Stimulated activated CD4-positive, alpha-beta T cell treated with anti-CD3 and anti-CD28 coated beads, Interleukin-15, amount 100 ng/mL, for 1 hour (primary cell): ENCODE measurements at places on chromosomes 13 and 19.

GRCh38 chr19:42197375-42197817 lies 20.1 kb downstream of the DEDD2 start:
- DNase-seq, result no peak

DNA sequence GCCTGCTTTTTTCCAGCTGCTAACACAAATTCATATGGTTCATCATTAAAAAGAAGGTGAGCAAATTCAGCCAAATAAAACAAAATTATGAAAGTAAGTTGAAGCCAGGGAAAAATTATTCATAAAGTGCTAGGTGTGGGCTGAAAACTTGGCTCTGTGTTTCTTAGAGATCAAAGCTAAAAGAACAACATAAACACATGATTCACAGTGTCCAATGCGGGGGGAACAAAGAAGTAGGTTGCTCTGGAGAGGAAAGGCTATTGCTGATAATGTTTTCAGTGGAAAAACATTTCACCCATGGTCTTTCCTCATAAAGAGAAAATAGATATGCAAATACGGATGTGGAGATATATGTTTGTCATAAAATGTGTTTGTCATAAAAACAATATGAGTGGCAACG lies 1691.5 kb upstream of the SLC10A2 start:
- DNase-seq, result no peak

- DNase-seq, result no peak
These were observed 752 bp downstream of the RPL18A start for GRCh38 chr19:17860331-17860992.

GRCh38 chr13:112893207-112893569 lies 75.8 kb upstream of the MCF2L start:
- DNase-seq, result no peak

- no peak for DNase-seq
These were observed 549.2 kb upstream of the KLF12 start for GRCh38 chr13:74683411-74683810.

GRCh38 chr13:25800523-25800922 lies 251.3 kb downstream of the SHISA2 start:
- no peak for DNase-seq

DNA sequence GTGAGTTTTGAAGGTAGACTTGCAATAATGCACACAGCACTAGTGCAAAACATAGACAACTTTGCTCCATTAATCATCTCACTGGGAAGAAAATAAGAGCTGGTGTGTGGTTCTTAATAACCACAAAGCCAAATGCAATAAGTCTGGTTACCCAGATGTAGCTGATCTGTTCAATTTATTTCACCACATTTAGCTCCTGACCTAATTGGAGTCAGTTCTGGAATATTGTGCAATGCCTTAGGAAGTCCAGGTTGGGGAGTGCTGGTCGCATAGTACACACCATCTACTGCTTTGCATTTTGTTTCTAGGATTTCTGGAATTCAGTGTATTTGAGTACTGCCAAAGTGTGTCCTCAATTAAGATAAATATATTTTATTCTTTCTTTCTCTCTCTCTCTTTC lies 483.3 kb upstream of the SPRY2 start:
- no peak for DNase-seq

DNA sequence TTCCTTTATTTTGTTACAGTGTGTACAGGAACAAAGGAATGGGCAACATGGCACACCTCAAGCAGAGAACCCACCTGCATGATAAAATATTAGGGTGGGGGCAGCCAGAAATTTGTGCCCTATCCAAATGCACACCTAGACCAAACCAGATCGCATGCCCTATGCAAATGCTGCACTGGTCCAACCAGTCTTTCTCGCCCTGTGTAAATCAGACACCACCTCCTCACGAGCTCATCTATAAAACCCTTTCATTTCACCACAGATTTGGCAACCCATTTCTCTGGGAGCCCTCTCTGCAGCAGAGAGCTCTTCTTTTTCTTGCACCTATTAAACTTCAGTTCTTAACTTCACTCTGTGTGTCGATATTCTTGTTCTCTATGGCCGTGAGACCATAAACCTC lies 1559.2 kb downstream of the SLITRK1 start:
- no peak for DNase-seq

DNA sequence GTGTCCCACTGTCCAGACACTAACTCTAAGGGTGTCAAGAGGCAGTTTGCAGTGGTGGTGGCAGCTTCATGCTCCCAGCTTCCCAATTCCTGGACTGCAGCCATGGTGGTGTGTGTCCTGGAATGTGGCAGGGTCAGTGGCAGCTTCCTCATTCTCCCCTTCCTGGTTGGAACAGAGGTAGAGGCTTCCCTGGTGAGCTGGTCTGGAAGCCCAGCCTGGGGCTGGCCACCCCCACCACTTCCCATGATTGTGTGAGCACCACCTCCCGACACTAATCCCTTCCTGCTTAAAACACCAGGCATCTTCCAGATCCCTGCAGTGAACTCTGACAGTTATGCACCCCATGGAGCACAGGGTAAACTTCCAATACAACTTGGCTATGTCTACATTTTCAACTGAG lies 134.9 kb downstream of the RAP2A start:
- DNase-seq, result no peak

DNA sequence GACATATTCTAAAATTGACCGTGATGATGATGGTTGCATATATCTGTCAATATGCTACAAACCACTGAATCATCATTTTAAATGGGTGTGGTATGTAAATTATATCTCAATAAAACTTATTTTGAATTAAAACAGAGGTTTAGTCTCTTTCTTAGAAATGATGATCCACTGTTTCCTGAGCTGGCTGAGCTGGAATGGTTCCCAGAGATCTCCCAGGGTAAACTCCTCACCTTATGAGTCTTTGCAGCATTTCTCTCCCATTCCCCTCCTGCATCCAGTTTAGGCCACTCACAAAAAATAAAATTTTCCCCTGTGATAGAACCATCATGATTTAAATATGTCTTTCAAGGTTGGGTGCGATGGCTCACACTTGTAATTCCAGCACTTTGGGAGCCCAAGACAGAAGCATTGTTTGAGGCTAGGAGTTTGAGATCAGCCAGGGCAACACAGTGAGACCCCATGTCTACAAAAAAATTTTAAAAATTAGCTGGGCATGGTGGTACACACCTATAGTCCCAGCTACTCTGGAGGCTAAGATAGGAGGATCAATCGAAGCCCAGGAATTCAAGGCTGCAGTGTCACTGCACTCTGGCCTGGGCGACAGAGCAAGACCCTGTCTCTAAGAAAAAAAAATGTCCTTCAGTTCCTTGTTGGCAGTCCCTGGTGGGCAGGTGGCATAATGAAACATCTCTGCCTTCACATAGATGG lies 46.1 kb downstream of the FLT1 start:
- DNase-seq, result no peak

GRCh38 chr19:52398081-52398441 lies 412 bp downstream of the ZNF528 start:
- DNase-seq, result no peak

DNA sequence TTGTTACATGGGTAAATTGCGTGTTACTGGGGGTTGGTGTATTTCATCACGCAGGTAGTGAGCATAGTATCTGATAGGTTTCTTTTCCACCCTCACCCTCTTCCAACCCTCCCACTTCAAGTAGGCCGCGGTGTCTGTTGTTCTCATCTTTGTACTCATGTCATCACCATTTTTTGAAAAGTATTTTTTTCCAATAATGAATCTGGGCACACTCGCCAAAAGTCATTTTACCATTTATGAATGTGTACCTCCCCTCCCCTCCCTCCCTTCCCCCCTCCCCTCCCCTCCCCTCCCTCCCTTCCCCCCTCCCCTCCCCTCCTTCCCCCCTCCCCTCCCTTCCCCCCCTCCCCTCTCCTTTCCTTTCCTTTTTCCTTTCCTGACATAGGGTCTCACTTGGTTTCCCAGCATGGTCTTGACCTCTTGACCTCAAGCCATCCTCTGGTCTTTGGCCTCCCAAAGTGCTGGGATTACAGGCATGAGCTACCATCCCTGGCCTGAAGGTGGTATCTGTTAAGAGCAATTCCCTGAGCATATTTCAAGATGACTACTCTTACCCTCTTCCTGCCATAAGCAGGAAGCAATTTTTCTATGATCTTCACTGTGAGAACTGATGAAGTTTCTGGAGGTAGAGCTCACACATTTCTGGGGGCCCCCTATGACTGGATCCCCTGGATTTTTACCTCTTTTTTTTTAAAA lies 15.7 kb downstream of the ZNF627 start:
- DNase-seq, result no peak

GRCh38 chr13:34942732-34943435 lies 814 bp downstream of the NBEA start:
- DNase-seq, result peak; percentile 2

DNA sequence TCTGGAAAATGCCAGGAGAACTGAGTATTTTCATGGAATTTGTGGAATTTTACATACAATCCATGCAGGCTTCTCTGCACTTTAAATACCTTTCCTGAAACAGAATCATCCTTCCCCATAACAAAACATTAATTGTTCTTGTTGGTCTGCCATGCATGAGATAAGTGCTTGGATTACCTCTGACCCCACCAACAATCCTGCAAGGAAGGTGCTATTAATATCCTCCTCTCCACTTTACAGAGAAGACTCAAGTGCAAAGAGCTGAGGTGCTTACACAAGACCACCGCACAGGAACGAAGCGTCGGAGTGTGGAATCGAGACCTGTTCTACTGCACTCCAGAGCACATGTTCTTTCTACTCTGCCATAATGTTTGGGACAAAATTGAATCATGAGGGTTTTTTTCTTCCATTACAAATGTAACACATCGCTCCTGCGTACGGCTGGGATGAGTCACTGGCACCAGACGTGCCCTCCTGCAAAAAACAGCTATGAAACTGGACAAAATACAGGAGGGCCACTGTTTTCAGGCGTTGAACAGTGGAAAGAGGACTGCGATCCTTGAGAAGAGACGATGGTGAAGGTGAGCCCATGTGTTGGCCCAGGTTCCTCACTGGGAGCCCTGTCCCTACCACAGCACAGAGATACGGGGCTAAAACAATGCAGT lies 12.9 kb upstream of the LRRC4B start:
- DNase-seq, result no peak

GRCh38 chr13:64640002-64640401 lies 2590.1 kb downstream of the PCDH9 start:
- no peak for DNase-seq

DNA sequence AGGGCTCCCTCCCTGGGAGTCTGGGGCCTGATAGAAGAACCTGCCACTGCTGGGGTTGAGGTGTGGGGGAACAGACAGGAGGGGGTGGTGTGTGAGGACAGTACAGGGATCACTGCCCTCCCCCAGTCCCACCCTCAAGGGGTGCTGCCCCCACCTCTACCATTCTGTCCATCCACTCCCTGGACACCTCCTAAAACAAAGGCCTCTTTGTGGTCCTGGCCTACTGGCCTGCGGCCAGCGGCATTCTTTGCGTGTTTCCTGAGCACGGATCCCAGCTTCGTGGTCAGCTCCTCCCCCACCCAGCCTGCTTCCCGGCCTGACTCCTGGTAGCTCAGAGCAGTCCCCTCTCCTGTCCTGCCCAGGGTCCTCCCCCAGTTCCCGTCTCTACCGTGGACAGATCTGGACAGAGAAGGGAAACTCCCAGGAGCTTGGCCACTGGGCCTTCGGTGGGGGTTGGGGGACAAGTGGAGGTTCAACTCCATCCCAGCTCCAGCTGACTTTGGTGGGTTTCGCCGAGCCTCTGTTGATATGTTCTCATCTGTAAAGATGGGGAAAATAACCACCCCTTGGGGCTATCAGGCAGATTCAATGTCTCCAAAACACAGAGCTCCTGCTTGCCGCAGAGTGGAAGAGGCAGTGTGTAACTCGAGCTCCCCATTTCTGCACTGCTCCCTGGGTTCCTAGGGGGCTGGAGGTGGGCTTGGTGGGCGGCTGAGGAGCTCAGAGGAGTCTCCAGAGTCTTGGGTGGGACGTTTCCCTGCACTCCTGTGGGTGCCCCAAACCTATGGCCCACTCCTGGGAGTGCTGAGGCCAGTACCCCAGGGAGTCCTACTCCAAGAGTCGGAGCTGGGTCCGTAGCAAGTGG lies 48.7 kb downstream of the LYL1 start:
- DNase-seq, result no peak

DNA sequence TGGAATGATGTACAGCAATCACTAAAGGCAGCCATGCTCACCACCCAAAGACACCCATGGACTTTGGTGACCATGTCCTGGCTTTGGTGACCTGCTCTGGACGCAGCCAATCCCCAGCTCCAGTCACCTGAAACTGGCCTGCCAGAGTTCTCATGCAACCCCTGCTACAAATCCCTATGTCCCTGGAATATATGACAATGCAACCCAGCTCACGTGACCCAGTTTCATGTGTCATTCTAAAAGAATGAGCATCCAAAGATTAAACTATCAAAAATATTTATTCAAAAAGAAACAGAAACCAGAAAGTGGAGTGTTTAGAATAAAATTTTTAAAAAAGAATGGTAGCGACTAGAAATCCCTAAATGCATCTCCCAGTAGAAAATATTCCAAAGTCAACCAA lies 203.3 kb upstream of the IRS2 start:
- no peak for DNase-seq

GRCh38 chr19:56829596-56829995 lies 10.9 kb downstream of the PEG3 start:
- DNase-seq, result no peak

- DNase-seq, result no peak
These were observed 1227.1 kb downstream of the SLITRK1 start for GRCh38 chr13:82654861-82655855.

GRCh38 chr13:33275916-33276315 lies 9.6 kb downstream of the STARD13 start:
- DNase-seq, result no peak

DNA sequence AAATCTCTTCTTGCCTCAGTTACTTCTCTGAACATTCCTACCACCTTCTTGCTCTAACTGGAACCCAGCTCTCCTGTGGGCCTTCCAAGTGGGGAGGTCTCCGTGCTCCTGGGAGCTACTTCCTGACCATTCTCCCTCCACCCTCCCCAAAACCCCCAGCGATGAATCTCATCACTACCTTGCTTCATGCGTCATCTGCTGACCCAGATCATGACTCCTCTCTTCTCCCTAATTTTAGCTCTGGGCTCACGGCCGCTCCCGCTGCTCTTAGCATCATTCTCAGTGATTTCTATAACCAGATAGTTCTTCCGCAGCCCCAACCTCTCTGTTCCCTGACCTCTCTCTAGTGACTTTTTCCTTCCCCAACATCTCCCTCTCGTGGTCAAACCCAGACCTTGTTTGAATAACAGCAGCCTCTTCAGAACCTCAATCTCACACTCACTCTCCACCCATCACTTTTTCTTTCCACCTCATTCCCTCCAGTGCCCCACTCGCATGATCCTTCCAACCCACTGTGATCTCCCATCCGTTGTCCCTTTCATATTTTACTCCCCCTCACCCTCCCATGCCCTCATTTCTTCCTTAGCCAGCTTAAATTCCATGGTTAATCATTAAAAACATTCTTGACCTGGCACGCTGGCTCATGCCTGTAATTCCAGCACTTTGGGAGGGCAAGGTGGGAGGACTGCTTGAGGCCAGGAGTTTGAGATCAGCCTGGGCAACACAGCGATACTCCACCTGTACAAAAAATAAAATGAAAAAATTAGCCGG lies 21.8 kb downstream of the MRPS12 start:
- no peak for DNase-seq
